Psoas muscle (tissue), 8 donors: ENCODE measurements at places on chromosomes 5 and 9. TPM values are rescaled to one million over a fixed set of nuclear protein-coding genes. Genes with fewer than 3 reads are reported as not detected.

ANKRD18B gene
- total RNA-seq, result not detected

S1PR3 gene
- 5.1 TPM for total RNA-seq

TIMD4 gene
- total RNA-seq, result not detected

DNA sequence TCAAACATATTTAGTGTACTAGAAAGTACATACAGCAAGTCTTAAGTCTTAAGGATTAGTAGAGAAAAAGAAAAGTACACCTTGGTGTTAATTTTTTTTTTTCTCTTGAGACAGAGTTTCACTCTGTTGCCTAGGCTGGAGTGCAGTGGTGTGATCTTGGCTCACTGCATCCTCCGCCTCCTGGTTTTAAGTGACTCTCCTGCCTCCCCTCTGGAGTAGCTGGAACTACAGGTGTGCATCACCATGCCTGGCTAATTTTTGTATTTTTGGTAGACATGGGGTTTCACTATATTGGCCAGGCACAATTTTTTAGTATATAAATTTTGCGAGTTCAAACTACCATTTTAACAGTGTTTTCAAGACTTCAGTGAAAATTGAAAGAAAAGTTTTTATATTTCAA lies 1941.1 kb upstream of the CDH6 start:
- H3K4me1 ChIP-seq, result no peaks in the 10 kb centered on the region
- no peak overlapping the region for H3K4me3 ChIP-seq
- no peaks in the 10 kb centered on the region for H3K36me3 ChIP-seq
- DNase-seq, result no peak
- no peaks in the 10 kb centered on the region for H3K27me3 ChIP-seq

GRCh38 chr5:1009359-1010180 lies 968 bp downstream of the NKD2 start:
- DNase-seq, result peak; percentile 12
- H3K27me3 ChIP-seq, result peaks cover 84% of the 10 kb centered on the region
- no peak overlapping the region for H3K27ac ChIP-seq
- no peaks in the 10 kb centered on the region for H3K4me1 ChIP-seq

DNA sequence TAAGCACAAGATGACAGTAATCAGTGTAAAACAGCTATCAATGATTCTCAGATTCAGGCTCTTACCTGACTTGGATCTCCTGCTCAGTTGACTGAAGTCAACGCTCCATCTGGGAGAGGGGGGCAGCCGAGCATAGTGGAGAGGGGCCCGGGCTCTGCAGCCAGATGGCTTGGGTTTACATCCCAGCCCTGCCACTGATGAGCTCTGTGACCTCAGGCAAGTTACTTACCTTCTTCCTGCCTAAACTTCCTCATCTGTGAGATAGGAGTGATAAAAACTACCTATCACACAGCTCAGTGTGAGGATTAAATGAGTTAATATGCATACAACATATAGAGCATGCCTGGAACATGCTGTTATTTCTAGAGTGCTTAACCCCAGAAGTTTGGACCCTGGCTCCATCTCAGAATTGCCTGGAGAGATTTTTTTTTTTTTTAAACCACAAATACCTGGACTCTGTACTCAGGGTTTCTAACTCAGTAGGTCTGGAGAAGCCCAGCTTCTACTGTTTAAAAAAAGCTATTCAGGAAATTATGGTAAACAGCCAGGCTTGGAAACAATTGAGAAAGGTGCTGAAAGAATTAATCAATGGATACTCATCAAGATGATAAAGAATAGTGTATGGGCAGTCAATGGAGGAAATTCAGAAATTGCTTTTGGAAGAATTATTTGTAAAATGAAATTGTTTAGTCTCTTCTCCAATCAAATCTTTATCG lies 72.2 kb downstream of the ANKRD55 start:
- H3K4me1 ChIP-seq, result no peaks in the 10 kb centered on the region
- no peaks in the 10 kb centered on the region for H3K36me3 ChIP-seq
- H3K27ac ChIP-seq, result no peak overlapping the region
- no peak overlapping the region for H3K4me3 ChIP-seq
- no peak for DNase-seq

- peak overlapping the region; percentile 62 for H3K27ac ChIP-seq
- peaks cover 6% of the 10 kb centered on the region for H3K4me1 ChIP-seq
- no peaks in the 10 kb centered on the region for H3K27me3 ChIP-seq
- peak overlapping the region; percentile 74 for H3K4me3 ChIP-seq
Measured at GRCh38 chr9:127846443-127847177, 7.8 kb downstream of the ENG start.

DNA sequence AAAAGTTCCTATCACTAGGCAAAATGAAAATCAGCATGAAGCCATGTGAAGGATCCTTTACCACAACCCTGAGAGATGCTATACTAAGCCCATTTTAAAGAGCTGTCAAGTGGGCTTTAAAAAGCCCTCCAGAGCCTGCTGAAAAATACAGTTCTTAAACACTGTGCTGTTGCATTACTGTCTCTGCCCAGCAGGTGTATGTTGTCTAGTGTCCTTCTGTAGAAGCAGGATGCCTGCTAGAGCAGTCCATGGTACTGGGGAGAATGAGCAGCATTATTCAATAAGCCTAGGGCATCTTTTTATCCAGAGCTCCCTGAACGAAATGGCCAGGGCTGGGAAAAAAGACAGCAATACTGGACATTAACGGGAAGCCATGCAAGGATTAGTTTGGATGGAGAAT lies 126.2 kb upstream of the PLCXD3 start:
- H3K36me3 ChIP-seq, result no peaks in the 10 kb centered on the region
- no peak overlapping the region for H3K4me3 ChIP-seq
- H3K27me3 ChIP-seq, result no peaks in the 10 kb centered on the region
- DNase-seq, result no peak

GRCh38 chr5:103452666-103453065 lies 109.9 kb downstream of the NUDT12 start:
- H3K4me1 ChIP-seq, result peaks cover 6% of the 10 kb centered on the region
- H3K27me3 ChIP-seq, result no peaks in the 10 kb centered on the region

DNA sequence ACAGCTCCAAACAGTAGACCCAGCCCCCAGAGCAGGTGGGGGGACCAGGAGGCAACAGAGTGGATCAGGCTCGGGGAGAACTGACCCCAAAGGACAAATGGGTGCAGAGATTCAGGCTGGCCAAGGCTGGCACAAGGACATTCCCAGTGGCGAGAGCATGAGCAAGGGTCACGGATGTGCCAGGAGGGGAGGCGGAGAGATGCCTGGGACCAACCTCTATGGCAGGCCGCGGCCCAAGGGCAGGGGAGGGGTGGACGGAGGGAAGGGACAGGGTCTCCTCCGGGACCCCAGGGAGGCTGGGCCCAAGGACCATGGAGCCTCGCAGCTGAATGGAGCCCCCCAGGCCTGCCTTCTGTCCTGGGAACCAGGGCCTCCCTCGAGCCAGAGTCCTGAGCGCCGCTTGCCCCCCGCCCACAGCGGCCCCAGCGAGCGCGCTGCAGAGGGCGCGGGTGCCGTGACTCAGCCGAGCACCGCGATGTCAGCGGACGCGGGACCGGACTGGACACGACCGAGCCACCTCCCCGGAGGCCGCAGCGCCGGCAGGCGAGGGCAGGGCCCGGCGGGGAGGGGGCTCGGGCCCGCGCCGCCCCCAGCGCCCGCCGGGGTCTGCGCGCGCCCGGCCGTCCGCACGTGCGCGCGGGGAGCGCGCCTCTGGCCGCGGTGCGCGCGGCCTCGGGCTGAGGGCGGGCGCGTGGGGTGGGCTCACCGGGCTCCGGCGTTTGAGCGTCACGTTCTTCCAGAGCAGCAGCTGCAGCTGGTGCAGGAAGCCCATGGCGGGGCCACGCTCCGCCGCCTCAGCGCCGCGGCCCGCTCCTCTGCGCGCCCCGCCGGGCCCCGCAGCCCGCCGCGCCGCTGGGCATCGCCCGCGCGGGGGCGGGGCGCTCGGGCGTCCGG lies at the start of gene ABCA2:
Gene ABCA2 (minus strand): TSS at position 869 of the 894 bp plus-strand sequence. CDS start 97 bp downstream, at position 772.
- peak within 1 kb of the TSS; percentile 46 for H3K27ac ChIP-seq
- H3K27me3 ChIP-seq, result no peaks in the 10 kb centered on the region
- H3K4me1 ChIP-seq, result peaks cover 21% of the 10 kb centered on the region
- H3K4me3 ChIP-seq, result peak within 1 kb of the TSS; percentile 78
- DNase-seq, result no peak

- no peaks in the 10 kb centered on the region for H3K27me3 ChIP-seq
- H3K4me1 ChIP-seq, result peaks cover 11% of the 10 kb centered on the region
- no peak for DNase-seq
- H3K27ac ChIP-seq, result no peak overlapping the region
Measured at GRCh38 chr9:112443200-112443599, 43.4 kb upstream of the KIAA1958 start.

- DNase-seq, result no peak
- H3K27me3 ChIP-seq, result no peaks in the 10 kb centered on the region
- H3K27ac ChIP-seq, result no peak overlapping the region
- H3K4me1 ChIP-seq, result no peaks in the 10 kb centered on the region
Measured at GRCh38 chr5:135641319-135641718, 62.5 kb upstream of the CXCL14 start.

DNA sequence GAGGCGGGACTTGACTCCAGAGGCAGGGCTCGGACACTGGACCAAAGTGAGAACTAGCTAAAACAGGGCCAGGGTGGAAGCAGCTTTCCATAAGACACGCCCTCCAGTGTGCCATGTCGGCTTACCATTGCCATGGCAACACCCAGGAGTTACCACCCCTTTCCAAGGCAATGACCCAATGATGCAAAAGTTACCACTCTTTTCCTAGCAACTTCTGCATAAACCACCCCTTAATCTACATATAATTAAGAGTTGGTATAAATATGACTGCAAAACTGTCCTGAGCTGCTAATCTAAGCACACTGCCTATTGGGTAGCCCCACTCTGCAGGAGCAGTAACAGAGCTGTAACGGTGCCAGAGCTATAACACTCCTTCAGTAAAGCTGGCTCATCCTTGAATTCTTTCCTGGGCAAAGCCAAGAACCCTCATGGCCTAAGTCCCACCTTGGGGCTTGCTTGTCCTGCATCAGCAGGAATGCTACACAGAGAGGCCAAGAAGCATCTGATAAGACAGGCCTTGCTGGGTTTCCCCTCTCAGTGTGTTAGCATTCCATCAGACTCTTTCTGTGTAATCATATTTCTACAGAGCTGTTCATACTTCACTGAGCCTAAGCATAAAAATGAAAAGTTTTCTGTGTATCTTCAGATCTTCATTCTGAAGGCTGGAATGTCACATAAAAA lies 262.7 kb upstream of the KLF9 start:
- no peaks in the 10 kb centered on the region for H3K27me3 ChIP-seq
- H3K36me3 ChIP-seq, result no peaks in the 10 kb centered on the region
- no peak for DNase-seq
- no peaks in the 10 kb centered on the region for H3K4me1 ChIP-seq
- H3K27ac ChIP-seq, result no peak overlapping the region

- no peak for DNase-seq
- H3K27ac ChIP-seq, result no peak overlapping the region
- H3K4me3 ChIP-seq, result no peak overlapping the region
- H3K4me1 ChIP-seq, result peaks cover 66% of the 10 kb centered on the region
- H3K27me3 ChIP-seq, result no peaks in the 10 kb centered on the region
- no peaks in the 10 kb centered on the region for H3K36me3 ChIP-seq
Measured at GRCh38 chr9:93463638-93464248, 10.4 kb upstream of the FAM120AOS start.
